Activated CD4-positive, CD25-positive, alpha-beta regulatory T cell (primary cell): ENCODE measurements at places on chromosomes 5 and 9.

GRCh38 chr5:102375272-102375671, 79.2 kb upstream of the SLCO4C1 start:
- DNase-seq: no peak

- no peak for DNase-seq
These were observed 243.4 kb downstream of the MLLT3 start for GRCh38 chr9:20378851-20379250.

- DNase-seq: no peak
These were observed 158.1 kb downstream of the CETN3 start for GRCh38 chr5:90251447-90251846.

GRCh38 chr9:131658377-131659129, 81.3 kb downstream of the RAPGEF1 start:
- DNase-seq: no peak

DNA sequence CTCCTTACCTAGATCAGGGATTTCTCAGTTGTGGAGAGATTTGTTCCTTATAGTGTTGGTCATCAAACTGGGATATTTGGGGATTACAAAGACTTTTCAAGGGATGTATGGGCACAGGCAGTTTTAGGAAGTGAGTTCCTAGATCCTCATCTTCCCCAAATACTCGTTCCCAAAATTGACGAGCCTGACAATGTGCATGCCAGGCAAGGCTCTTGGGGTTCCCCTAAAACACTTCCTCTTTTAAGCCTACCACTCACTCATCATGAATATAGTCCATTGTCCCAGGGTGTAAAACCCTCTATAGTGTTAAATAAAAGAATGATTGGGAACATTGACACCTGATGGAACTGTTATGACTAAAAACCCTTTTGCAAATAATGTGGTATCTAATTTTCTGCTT, 26.4 kb downstream of the PDCD1LG2 start:
- DNase-seq: no peak

DNA sequence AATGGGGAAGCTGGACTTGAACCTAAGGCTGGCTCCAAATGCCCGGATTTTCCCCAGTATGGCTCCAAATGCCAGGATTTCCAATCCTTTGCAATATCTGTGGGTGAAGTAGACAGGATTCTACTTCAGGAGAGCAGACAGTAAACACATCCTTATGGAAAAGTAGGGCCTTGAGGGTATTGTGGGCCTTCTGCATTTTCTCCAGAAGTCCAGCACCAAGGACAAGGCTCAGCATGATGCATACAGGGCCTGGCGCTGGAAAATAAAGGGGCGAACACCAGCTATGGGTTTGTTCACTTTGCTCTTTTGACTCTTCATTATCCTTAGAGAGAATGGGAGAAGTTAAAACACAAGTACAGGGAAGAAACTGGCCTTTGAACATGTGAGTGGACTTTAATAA, 347.5 kb downstream of the SEMA5A start:
- DNase-seq: no peak

DNA sequence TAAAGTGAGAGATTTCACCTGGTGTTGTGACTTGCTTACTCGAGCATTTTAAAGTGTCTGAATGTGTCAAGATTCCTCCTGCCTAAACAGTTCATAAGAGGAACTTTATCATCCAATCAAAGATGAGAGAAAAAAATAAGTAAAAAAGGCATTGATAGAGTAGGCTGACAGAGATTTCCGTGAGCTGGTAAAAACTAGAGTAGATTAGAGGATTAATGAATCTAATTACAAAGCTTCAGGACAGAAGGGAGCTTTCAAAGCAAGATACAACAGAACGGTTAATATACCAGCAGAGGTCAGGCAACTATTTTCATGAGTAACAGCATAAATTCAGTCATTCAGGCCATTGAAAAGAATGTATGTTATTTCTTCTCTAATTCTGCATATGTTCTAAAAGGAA, 91.5 kb downstream of the ADAMTS6 start:
- DNase-seq: no peak
